ENCODE measurements at places on chromosomes 16 and 17.

- no peak overlapping the region for H3K27ac ChIP-seq
- peaks cover 9% of the 10 kb centered on the region for H3K4me1 ChIP-seq
- no peak for DNase-seq
- peaks cover 3% of the 10 kb centered on the region for H3K27me3 ChIP-seq
- H3K36me3 ChIP-seq: peaks cover 20% of the 10 kb centered on the region
- H3K4me3 ChIP-seq: peak overlapping the region; percentile 83
Measured at GRCh38 chr17:7915179-7915610, 894 bp downstream of the RNF227 start.

- H3K27ac ChIP-seq: no peak overlapping the region
- peaks cover 4% of the 10 kb centered on the region for H3K4me1 ChIP-seq
- no peak overlapping the region for H3K4me3 ChIP-seq
- no peak for DNase-seq
- H3K36me3 ChIP-seq: no peaks in the 10 kb centered on the region
Measured at GRCh38 chr16:11392041-11392581, 46.9 kb downstream of the RMI2 start.

DNA sequence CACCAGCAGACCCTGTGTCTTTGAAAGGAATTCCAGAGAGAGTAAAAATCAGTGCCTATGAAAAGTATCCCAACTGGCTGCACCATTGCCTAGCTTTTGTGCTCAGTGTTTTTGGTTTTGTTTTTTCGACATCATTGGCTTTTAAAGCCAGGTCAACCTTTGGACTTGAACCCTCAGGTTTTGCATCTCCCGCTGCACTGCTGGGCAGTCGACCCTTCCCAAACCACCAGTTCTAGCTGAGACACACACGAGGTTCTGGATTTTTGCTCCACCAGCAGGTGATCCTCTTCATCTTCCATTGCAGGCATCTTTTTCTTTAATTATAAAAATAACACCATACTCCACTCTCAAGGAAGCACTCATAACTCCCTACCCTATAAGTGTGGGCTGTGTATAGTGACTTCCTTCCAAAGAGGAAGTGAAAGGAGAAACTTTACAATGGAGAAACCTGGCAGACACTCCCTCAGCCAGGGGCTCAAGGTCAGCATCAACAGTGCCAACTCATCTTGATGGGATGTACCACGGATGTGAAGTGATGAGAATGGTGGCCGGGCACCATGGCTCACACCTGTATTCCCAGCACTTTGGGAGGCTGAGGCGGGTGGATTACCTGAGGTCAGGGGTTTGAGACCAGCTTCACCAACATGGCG, 57.8 kb downstream of the BMERB1 start:
- H3K4me3 ChIP-seq: no peak overlapping the region
- DNase-seq: no peak
- H3K27ac ChIP-seq: no peak overlapping the region
- H3K36me3 ChIP-seq: no peaks in the 10 kb centered on the region

- DNase-seq: peak; percentile 62
- H3K4me3 ChIP-seq: no peak overlapping the region
- H3K36me3 ChIP-seq: peaks cover 24% of the 10 kb centered on the region
Measured at GRCh38 chr17:42329025-42329976, 41.0 kb downstream of the STAT5A start.

DNA sequence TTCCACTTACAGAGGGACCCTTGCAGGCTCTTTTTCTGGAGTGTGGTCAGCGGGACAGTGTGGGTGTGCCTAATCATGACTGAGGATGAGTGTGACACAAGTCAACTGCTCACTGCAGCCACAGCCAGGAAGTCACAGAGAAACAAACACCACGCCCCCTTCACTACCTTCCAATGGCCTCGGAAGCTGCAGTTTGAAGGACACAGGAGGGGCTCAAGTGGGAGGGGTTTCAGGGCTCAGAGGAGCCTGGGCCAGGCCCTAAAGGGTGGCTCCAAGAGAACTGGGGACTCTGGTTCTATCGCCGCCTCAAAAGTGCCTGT, 116.2 kb upstream of the SDK2 start:
- no peaks in the 10 kb centered on the region for H3K4me1 ChIP-seq
- no peak for DNase-seq
- H3K27ac ChIP-seq: no peak overlapping the region
- no peak overlapping the region for H3K4me3 ChIP-seq
- H3K27me3 ChIP-seq: no peaks in the 10 kb centered on the region

GRCh38 chr17:13518261-13519000, 83.3 kb downstream of the HS3ST3A1 start:
- H3K4me3 ChIP-seq: no peak overlapping the region
- no peaks in the 10 kb centered on the region for H3K36me3 ChIP-seq
- no peak for DNase-seq
- H3K27me3 ChIP-seq: no peaks in the 10 kb centered on the region
- H3K4me1 ChIP-seq: no peaks in the 10 kb centered on the region

DNA sequence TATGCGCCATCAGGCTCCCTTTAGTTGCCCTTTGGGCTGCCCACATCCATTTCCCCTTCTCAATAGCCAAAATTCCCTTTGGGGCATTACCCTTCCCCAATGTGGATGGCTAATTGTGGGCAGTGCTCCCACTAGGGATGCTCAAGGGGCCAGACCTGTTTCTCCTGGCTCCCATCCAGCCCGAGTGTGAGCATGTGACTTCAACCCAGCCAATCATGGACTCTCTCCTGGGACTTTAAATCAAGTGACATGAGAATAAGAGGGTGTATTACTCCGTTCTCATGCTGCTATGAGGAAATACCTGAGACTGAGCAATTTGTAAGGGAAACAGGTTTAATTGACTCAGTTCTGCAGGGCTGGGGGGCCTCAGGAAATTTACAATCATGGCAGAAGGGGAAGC, 60.9 kb upstream of the WSB1 start:
- no peaks in the 10 kb centered on the region for H3K36me3 ChIP-seq
- H3K4me1 ChIP-seq: no peaks in the 10 kb centered on the region
- H3K27ac ChIP-seq: no peak overlapping the region
- no peak overlapping the region for H3K4me3 ChIP-seq
- H3K27me3 ChIP-seq: no peaks in the 10 kb centered on the region

GRCh38 chr16:69417520-69418199, 6.8 kb upstream of the CYB5B start:
- H3K27me3 ChIP-seq: no peaks in the 10 kb centered on the region
- no peak overlapping the region for H3K4me3 ChIP-seq
- no peak overlapping the region for H3K27ac ChIP-seq
- no peaks in the 10 kb centered on the region for H3K36me3 ChIP-seq
- no peaks in the 10 kb centered on the region for H3K4me1 ChIP-seq
- no peak for DNase-seq

DNA sequence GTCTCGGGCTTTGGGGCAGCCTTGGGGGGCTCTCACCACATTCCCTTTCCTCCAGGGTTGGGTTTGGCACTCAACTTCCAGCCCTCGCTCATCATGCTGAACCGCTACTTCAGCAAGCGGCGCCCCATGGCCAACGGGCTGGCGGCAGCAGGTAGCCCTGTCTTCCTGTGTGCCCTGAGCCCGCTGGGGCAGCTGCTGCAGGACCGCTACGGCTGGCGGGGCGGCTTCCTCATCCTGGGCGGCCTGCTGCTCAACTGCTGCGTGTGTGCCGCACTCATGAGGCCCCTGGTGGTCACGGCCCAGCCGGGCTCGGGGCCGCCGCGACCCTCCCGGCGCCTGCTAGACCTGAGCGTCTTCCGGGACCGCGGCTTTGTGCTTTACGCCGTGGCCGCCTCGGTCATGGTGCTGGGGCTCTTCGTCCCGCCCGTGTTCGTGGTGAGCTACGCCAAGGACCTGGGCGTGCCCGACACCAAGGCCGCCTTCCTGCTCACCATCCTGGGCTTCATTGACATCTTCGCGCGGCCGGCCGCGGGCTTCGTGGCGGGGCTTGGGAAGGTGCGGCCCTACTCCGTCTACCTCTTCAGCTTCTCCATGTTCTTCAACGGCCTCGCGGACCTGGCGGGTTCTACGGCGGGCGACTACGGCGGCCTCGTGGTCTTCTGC, 8.4 kb downstream of the SLC16A3 start:
- H3K27me3 ChIP-seq: no peaks in the 10 kb centered on the region
- H3K4me1 ChIP-seq: peaks cover 28% of the 10 kb centered on the region
- DNase-seq: peak; percentile 13
- H3K36me3 ChIP-seq: peaks cover 66% of the 10 kb centered on the region
- H3K27ac ChIP-seq: no peak overlapping the region
- no peak overlapping the region for H3K4me3 ChIP-seq

DNA sequence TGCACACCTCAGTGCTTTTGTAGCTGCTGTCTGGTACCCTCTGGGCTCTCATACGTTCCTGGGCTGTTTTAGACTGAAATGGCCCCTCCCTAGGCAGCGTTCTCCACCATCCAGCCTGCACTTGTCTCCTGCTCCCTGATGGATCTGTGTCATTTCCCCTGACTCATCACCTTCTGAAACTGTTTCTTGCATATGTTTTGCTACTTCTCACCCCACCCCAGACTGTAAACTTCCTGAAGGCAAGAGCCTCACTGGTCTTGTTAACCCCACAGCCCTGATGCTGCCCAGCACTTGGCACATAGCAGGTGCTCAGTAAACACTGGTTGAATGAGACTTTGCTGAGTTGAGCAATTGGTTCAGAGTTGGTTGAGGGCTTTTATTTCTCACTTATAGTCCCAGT, 78.7 kb downstream of the CRISPLD2 start:
- no peaks in the 10 kb centered on the region for H3K4me1 ChIP-seq
- no peaks in the 10 kb centered on the region for H3K27me3 ChIP-seq
- H3K36me3 ChIP-seq: peaks cover 55% of the 10 kb centered on the region
- H3K4me3 ChIP-seq: no peak overlapping the region

GRCh38 chr17:34502426-34502825, 77.0 kb upstream of the TMEM132E start:
- no peak overlapping the region for H3K4me3 ChIP-seq
- DNase-seq: no peak
- H3K27me3 ChIP-seq: no peaks in the 10 kb centered on the region
- H3K36me3 ChIP-seq: no peaks in the 10 kb centered on the region

- peaks cover 3% of the 10 kb centered on the region for H3K36me3 ChIP-seq
- no peaks in the 10 kb centered on the region for H3K27me3 ChIP-seq
- H3K4me3 ChIP-seq: no peak overlapping the region
- H3K4me1 ChIP-seq: peaks cover 2% of the 10 kb centered on the region
Measured at GRCh38 chr16:10961231-10961630, 16.9 kb downstream of the CLEC16A start.

- H3K27ac ChIP-seq: no peak overlapping the region
- H3K27me3 ChIP-seq: no peaks in the 10 kb centered on the region
- DNase-seq: no peak
- H3K36me3 ChIP-seq: peaks cover 25% of the 10 kb centered on the region
Measured at GRCh38 chr17:5181509-5182305, 10.0 kb downstream of the ZNF594 start.

GRCh38 chr16:84115919-84116719, 623 bp downstream of the MBTPS1 start:
- no peaks in the 10 kb centered on the region for H3K27me3 ChIP-seq
- peaks cover 4% of the 10 kb centered on the region for H3K4me1 ChIP-seq
- peaks cover 3% of the 10 kb centered on the region for H3K36me3 ChIP-seq
- DNase-seq: peak; percentile 80
- H3K4me3 ChIP-seq: peak overlapping the region; percentile 94

DNA sequence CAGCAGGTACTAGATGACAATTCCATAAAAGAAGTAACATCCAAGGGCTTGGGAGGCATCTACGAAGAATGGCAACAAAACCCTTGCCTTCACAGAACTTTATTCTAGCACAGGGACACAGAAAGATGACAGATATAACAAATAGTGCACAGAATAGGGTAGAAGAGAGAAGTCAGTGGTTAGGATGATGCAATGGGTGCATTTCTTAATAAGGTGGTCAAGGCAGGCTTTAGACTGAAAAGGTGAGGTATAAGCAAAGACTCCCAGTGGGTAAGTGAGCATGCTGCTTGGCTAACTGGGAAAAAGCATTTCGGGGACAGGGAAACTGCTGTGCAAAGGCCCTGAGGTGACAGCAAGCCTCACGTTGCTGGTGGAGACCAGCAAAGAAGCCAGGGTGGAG, 175.9 kb downstream of the XYLT1 start:
- H3K36me3 ChIP-seq: no peaks in the 10 kb centered on the region
- H3K27me3 ChIP-seq: no peaks in the 10 kb centered on the region
- DNase-seq: no peak
- no peaks in the 10 kb centered on the region for H3K4me1 ChIP-seq
- H3K27ac ChIP-seq: no peak overlapping the region

- no peaks in the 10 kb centered on the region for H3K27me3 ChIP-seq
- H3K36me3 ChIP-seq: no peaks in the 10 kb centered on the region
- no peak overlapping the region for H3K4me3 ChIP-seq
- no peaks in the 10 kb centered on the region for H3K4me1 ChIP-seq
- H3K27ac ChIP-seq: no peak overlapping the region
- no peak for DNase-seq
Measured at GRCh38 chr17:60947100-60947499, 269.4 kb downstream of the BCAS3 start.

- peaks cover 37% of the 10 kb centered on the region for H3K4me1 ChIP-seq
- peak overlapping the region; percentile 99 for H3K27ac ChIP-seq
- H3K27me3 ChIP-seq: no peaks in the 10 kb centered on the region
- H3K4me3 ChIP-seq: no peak overlapping the region
Measured at GRCh38 chr17:27363326-27363725, 69.4 kb downstream of the WSB1 start.

Measured in trophoblast cell (in vitro differentiated cells and primary cell).